CD8-positive, alpha-beta memory T cell (primary cell): ENCODE measurements at places on chromosomes 4 and X. TPM values are rescaled to one million over a fixed set of nuclear protein-coding genes. Genes with fewer than 3 reads are reported as not detected.

- no peaks in the 10 kb centered on the region for H3K27me3 ChIP-seq
- H3K4me1 ChIP-seq: no peaks in the 10 kb centered on the region
- H3K36me3 ChIP-seq: no peaks in the 10 kb centered on the region
- no peak within 1 kb of the TSS for H3K4me3 ChIP-seq
- DNase-seq: no peak
Observed at GRCh38 chrX:26138274-26138673, at the start of gene MAGEB18. TSS of gene MAGEB18 (plus strand) at chrX:26138343. CDS start at chrX:26138986, 643 bp downstream.

DNA sequence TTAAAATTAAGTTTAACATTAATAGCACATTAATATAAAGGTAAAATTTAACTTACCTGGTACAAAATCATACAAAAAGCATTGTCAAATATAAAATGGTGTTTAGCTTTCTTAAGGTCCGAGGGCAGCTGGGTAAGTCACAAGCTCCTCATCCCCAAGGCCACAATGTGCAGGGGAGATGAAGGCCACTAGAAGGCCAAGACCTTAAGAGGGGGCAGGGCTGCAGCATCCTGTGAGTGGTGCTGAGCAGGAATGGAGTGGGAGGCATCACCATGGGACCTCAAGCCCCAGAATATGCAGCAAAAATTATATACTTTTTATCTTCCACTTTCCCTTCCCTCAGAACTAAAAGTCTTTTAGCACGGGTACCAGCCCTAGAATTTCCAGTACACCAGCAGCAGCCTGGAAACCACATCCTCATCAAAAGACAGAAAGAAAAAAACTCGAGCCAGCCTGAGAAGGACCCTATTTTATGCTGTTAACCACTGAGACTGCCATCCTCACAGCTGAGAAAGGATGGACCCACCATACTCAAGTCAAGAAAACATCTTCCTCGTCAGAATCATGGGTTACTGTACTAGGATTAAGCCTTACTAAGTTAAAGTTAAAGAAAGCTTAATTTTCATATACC, 13.0 kb upstream of the RHOXF2 start:
- H3K4me1 ChIP-seq: peaks cover 5% of the 10 kb centered on the region
- no peak overlapping the region for H3K27ac ChIP-seq
- no peak for DNase-seq
- H3K36me3 ChIP-seq: no peaks in the 10 kb centered on the region
- no peaks in the 10 kb centered on the region for H3K27me3 ChIP-seq

Gene TMPRSS11F
- not detected for total RNA-seq

GRCh38 chr4:186700746-186701145, 22.9 kb downstream of the FAT1 start:
- no peak for DNase-seq
- no peaks in the 10 kb centered on the region for H3K4me1 ChIP-seq

Gene MGARP
- not detected for total RNA-seq

DNA sequence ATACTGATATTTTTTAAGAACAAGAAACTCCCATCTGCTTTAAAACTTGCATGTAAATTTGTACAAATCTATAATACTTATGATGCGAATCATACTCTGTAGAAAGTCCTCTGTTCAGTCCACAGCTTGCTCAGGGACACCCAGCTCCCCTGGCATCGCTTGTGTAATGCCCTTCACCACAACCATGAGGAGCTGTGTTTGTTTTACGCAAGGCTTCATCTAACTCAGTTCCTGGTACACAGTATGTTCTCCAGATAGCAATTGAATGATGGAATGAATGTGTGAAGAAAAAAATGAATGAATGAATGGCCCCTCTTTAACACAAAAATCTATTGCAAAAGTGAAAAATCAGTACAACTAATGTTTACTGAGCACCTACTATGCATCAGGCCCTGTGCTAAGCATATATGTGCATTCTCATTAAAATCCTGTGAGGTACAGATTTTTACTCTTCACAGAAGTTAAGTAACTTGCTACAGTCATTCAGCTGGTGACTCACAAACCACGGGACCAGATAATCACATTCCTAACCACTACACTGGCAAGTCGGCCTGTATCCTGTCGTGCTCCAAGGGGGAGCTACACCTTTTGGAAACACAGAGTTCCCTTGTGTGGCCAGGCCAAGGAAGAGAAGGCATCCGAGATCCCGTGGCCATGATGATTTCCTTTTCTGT, 58.7 kb upstream of the KDR start:
- H3K4me1 ChIP-seq: no peaks in the 10 kb centered on the region
- H3K27ac ChIP-seq: no peak overlapping the region
- H3K36me3 ChIP-seq: no peaks in the 10 kb centered on the region

GRCh38 chr4:75137302-75137701, 204.4 kb downstream of the PARM1 start:
- no peaks in the 10 kb centered on the region for H3K27me3 ChIP-seq
- H3K4me1 ChIP-seq: no peaks in the 10 kb centered on the region
- no peak for DNase-seq
- no peak overlapping the region for H3K4me3 ChIP-seq
- no peak overlapping the region for H3K27ac ChIP-seq

DNA sequence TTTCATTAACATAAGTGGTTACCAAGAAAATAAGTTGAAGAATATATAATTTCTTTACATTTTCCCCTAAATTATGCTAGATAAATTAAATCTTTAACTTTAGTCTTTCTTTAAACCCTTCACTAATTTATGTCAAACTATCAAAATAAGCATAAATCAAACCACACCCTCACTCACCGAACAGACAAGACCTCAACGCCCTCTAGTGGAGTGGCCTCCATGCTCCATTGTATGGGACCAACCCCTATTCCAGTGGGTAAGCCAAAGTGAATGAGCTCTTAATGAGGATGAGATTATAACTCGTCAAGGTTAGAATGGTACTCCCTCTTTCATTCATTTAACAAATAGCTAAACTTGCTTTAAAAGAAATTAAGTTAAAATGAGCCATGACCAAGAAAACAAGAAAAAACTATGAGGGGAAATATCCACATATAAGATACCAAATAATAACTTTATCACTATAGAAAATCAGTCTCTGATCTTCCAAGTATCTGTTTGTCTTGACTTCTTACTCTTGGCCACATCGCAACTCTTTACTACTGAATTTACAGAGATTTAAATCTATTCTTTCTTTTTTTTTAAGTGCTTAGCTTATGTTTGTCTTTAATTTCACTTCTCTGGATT, 15.6 kb upstream of the BBS12 start:
- no peaks in the 10 kb centered on the region for H3K4me1 ChIP-seq
- peak; percentile 49 for DNase-seq
- H3K36me3 ChIP-seq: no peaks in the 10 kb centered on the region
- H3K27me3 ChIP-seq: no peaks in the 10 kb centered on the region
- no peak overlapping the region for H3K27ac ChIP-seq

GRCh38 chr4:147693218-147693617, 9.3 kb upstream of the PRMT9 start:
- no peaks in the 10 kb centered on the region for H3K4me1 ChIP-seq
- DNase-seq: no peak
- H3K4me3 ChIP-seq: no peak overlapping the region
- no peak overlapping the region for H3K27ac ChIP-seq

Gene KLB
- not detected for total RNA-seq

Gene KLKB1
- total RNA-seq: 0.20 TPM

Gene GK
- total RNA-seq: 26.4 TPM

DNA sequence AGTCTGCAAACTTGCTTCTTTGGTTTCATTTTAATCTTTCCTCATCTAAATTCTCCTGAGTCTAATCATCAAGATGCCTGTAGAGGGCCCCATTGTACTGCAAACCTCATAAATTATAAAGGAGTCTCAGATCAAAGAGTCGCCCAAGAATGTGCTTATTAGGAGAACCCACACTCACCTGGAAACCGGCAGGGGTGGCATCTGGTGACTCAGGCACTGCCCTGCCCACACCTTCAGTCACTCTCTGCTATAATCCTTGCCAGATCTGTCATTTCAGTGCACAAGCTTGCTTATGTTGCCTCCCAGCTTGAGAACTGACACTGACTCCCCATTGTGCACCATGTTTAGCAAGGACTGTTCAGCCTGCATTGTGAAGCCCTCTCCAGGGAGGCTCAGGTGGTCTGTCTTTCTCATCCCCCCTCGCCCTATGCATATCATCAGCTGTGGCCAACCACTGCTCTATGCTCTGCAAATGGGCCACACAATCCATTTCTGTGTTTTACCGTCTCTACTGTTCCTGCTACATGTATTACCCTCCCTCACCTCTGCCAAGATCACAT, 12.4 kb downstream of the EPGN start:
- H3K27me3 ChIP-seq: no peaks in the 10 kb centered on the region
- H3K4me3 ChIP-seq: no peak overlapping the region
- H3K27ac ChIP-seq: no peak overlapping the region

DNA sequence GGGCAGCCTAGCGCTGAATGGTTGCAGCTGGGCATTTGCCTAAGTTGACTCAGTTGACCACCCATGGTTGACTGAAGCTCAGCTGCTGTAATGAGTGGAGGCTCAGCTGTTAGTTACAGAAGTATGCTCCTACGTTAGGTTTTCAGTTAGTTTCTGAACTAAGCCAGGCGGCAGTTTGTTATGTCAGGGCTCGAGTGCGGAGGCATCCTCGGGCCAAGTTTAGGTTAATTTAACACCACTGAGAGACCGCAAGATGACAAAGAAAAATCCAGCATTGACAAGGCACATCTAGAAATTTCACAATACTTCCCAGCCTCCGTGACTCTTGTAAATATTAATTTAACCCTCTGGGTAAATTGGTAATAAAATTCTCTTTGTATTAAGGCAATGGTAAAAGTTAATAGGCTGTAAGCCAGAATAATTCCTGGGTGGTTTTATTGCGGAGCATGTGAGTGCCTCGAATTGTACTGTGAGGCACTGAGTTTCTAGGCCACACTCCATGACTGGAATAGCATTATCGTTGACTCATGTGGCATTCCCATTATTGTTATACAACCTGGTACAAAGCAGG, 33.1 kb upstream of the CDKN2AIP start:
- no peak overlapping the region for H3K27ac ChIP-seq
- no peaks in the 10 kb centered on the region for H3K36me3 ChIP-seq
- no peaks in the 10 kb centered on the region for H3K27me3 ChIP-seq

Gene CLDN22
- total RNA-seq: not detected

DNA sequence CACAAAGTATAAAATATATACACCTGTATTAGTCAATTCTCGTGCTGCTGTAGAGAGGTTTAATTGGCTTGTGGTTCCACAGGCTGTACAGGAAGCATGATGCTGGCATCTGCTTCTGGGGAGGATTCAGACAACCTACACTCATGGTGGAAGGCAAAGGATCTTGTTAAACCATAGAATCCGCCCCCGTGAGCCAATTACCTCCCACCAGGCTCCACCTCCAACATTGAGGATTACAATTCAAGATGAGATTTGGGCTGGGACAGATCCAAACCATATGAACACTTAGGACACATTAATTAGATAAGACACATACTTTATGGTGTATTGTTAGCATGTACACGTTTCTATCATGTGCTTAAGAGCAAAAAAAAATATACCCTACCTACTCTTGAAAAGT, 22.1 kb upstream of the SORBS2 start:
- no peaks in the 10 kb centered on the region for H3K4me1 ChIP-seq
- no peak overlapping the region for H3K27ac ChIP-seq
- H3K36me3 ChIP-seq: no peaks in the 10 kb centered on the region
- no peak overlapping the region for H3K4me3 ChIP-seq
- DNase-seq: no peak

DNA sequence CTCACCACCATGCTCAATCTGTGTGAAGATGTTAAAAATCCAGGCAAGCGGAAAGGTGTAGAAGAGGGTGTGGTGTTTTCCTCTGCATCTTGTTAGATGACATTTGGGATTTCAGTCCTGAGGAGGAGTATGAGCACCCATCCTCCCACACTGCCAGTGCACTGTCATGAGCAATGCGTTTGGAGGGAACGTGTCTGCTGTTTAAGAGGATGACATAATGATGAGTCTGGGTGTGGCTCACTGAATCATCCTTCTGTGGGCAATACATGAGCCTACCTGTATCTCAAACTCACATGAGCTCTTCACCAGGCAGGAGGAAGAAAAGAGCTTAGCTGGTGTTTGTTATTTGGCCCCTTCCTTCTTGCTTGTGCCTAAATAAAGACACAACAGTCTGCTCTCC, 67.9 kb upstream of the ARX start:
- H3K36me3 ChIP-seq: no peaks in the 10 kb centered on the region
- H3K4me3 ChIP-seq: no peak overlapping the region
- no peaks in the 10 kb centered on the region for H3K27me3 ChIP-seq
- no peaks in the 10 kb centered on the region for H3K4me1 ChIP-seq
- H3K27ac ChIP-seq: no peak overlapping the region
- DNase-seq: no peak

- H3K27me3 ChIP-seq: no peaks in the 10 kb centered on the region
- no peak overlapping the region for H3K4me3 ChIP-seq
- peaks cover 26% of the 10 kb centered on the region for H3K4me1 ChIP-seq
- H3K36me3 ChIP-seq: no peaks in the 10 kb centered on the region
- no peak overlapping the region for H3K27ac ChIP-seq
Observed at GRCh38 chr4:142418697-142419096, 427.4 kb downstream of the INPP4B start.

- H3K36me3 ChIP-seq: no peaks in the 10 kb centered on the region
- no peak for DNase-seq
- H3K27ac ChIP-seq: no peak overlapping the region
- H3K27me3 ChIP-seq: no peaks in the 10 kb centered on the region
- no peaks in the 10 kb centered on the region for H3K4me1 ChIP-seq
Observed at GRCh38 chrX:93585661-93586060, 87.7 kb downstream of the NAP1L3 start.

DNA sequence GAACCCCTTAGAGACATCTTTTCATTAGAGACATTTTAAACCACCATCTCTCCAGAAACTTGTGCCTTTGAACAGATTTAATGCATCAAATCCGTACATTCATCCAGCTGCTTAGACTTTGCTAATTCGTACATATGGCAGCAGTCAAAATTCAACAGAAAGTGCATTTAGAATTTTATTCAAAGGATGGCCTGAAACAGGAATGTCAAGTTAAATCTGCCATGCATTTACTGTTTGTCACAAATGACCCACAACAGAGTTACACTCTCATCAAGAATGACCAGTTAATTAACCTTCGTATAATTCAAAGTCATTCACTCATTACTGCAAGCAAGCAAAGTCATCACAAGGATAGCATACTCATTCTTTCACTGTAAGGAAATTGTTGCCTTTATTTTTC, 284.3 kb downstream of the SLC7A11 start:
- H3K27ac ChIP-seq: no peak overlapping the region
- no peaks in the 10 kb centered on the region for H3K27me3 ChIP-seq
- DNase-seq: no peak
- H3K36me3 ChIP-seq: no peaks in the 10 kb centered on the region

DNA sequence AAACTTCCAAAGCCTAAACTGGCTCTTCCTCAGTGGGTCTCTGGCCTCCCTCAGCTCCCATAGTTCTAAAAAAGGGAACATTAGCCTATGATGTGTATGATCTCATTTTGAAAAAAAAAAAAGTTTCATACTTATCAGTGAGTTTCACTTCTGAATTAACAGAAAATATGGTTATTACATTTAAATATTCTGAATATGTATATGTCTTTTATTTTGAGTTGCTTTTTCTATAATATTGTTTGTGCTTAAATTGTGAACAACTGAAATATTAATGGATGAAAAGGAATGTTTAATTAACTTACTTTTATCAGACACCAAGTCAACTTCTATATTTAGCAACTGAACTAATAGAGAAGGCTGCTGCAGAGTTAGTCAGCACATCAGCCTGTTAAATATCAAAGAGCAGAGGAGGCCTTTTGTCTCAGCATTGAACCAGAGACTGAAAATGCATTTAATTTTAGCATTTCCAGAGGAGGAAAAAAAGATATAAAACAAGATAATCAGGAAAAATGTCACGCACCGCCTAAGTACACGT, 20.4 kb upstream of the FHL1 start:
- no peak overlapping the region for H3K4me3 ChIP-seq
- no peaks in the 10 kb centered on the region for H3K36me3 ChIP-seq
- no peak overlapping the region for H3K27ac ChIP-seq
- H3K4me1 ChIP-seq: no peaks in the 10 kb centered on the region
- no peaks in the 10 kb centered on the region for H3K27me3 ChIP-seq
- DNase-seq: no peak
